ENCODE measurements at places on chromosomes 7 and 10.

DNA sequence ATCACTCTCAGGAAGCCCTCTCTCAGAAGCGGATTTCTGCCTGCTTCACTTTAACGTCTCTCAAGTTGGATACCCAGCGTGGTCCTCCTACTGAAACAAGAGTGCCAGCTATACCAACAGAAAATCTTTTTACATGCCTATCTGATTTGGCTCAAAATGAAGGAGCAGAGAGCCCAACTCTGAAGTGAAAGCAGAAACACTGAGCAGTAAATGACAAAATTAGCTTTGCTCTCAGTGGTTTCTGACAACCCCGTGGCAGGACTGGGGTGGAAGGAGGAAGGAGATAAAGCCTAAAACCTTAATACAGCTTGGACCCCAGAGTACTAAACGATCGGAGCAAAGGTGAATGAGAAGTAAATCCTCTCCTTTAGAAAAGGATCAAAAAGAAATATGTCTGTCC, 25.1 kb upstream of the GPR37 start:
- DNase-seq, result no peak

DNA sequence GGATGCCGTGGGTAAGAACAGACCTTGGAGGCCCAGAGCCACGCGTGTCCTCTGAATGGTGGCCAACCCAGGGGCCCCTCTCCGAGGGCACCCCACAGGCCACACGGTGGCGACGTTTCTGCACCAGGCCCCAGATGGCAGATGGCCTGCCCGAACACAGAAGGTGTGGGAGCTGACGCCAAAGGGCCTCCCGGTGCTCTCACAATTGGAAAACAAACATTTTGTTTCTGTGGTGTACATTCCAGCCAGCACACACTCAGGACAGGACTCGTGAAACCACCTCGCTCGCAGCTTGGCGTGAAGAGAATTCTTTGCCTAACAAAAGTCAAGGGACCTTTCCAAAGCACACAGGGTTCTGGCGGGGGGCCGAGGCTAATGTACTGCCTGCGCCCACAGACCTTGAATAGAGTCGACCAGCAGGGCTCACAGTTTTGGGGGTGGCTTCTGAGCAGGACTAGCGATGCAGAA, 112.1 kb downstream of the FAM53B start:
- DNase-seq, result no peak

DNA sequence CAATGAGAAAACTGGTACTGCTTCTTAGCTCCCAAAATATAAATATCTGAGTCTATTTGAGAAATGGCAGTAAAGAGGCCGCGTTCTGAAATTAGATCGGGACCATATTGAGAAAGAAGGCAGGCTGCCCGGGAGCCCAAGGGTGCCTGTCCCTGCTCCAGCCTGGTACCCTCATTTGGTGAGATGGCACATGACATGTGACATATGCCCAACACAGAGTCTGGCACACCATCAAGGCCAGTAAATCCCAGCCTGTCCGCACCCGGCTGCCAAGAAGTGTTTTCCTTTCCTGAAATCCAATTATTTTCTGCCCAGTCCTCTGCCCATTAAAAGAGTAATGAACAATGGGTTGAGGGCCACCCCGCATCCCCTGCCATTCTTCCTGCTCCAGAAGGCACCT, 66.4 kb downstream of the CDH23 start:
- no peak for DNase-seq

DNA sequence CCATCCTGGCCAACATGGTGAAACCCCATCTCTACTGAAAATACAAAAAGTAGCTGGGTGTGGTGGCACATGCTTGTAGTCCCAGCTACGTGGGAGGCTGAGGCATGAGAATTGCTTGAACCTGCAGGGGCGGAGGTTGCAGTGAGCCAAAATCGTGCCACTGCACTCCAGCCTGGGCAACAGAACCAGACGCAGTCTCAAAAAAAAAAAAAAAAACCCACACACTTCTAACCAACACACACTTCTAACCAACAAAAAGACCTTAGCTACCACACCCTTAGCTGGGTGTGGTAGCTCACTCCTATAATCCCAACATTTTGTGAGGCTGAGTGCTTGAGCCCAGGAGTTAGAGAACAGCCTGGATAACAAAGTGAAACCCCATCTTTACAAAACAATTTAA, 33.9 kb upstream of the SPOCK2 start:
- no peak for DNase-seq

GRCh38 chr7:28315565-28316410, 96.5 kb upstream of the CREB5 start:
- DNase-seq, result no peak

- no peak for DNase-seq
Observed at GRCh38 chr10:24488631-24489030, 235.1 kb downstream of the ARHGAP21 start.

Data from retina (tissue), 1 donor.